ENCODE measurements at places on chromosomes 16 and 17.

GRCh38 chr16:2150418-2151187, 2.2 kb downstream of the RAB26 start:
- no peak for DNase-seq

- DNase-seq: peak; percentile 67
These were observed 107.6 kb downstream of the SPECC1 start for GRCh38 chr17:20116683-20117309.

DNA sequence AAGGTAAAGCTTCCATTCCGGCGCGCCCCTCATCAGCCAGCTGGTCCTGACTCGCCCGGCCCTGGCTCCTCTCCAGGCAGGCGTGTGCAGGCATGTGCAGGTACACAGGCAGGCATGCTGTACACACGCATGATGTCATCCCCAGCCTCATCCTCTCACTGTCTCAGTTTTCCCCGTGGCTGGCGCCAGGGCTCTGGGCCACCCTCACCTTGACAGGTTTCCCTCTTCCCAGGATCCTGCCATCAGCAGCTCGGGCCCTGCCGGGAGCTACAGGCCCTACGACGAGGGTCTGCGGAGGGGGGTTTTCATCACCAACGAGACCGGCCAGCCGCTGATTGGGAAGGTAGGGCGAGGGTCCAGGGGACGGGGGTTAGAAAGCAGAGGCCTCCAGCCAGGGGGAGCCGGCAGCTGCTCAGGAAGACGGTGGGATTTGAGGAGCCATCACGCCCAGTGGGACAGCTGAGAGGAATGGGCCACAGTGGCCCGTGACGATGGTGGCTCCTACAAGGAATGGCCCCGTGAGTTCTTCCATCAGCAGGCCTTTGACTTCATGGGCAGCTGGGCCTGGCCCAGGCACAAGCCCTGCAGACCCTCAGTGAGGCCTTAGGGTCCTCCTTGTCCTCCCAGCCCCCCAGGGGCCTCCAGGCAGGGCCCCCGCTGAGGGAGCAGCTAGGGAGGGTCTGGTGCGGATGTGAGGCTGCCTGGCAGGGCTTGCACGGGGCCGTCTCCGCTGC, 8.5 kb downstream of the GAA start:
- no peak for DNase-seq

- no peak for DNase-seq
These were observed 20.9 kb downstream of the HSD11B2 start for GRCh38 chr16:67451704-67452435.

- DNase-seq: no peak
These were observed 366.4 kb upstream of the DYNLRB2 start for GRCh38 chr16:80174416-80174815.

DNA sequence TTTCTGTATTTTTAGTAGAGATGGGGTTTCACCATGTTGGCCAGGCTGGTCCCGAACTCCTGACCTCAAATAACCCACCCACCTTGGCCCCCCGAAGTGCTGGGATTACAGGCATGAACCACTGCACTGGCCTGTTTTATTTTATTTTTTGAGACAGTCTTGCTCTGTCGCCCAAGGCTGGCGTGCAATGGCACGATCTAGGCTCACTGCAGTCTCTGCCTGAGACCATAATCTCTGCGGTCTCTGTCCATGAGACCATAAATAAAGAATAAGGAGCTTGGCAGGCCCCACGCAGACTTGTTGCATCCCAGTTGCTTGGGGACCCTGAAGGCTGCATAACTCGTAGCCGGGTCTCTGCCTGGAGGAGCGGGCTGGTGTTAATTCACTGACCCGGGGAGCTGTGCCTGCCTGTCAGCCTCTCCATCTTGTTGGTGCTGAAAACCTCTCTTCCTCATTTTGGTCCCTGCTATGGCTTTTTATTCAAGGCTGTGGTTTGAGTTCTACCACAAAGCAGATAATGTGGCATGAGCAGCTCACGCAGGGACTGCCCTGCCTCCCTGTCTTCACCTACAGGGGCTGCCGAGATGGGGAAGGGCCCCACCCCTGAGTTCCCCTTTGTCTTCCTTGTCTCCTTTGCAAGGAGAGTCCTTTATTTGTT, 82.1 kb downstream of the MSI2 start:
- no peak for DNase-seq

- no peak for DNase-seq
These were observed 8.2 kb downstream of the TMEM106A start for GRCh38 chr17:43219746-43220380.

DNA sequence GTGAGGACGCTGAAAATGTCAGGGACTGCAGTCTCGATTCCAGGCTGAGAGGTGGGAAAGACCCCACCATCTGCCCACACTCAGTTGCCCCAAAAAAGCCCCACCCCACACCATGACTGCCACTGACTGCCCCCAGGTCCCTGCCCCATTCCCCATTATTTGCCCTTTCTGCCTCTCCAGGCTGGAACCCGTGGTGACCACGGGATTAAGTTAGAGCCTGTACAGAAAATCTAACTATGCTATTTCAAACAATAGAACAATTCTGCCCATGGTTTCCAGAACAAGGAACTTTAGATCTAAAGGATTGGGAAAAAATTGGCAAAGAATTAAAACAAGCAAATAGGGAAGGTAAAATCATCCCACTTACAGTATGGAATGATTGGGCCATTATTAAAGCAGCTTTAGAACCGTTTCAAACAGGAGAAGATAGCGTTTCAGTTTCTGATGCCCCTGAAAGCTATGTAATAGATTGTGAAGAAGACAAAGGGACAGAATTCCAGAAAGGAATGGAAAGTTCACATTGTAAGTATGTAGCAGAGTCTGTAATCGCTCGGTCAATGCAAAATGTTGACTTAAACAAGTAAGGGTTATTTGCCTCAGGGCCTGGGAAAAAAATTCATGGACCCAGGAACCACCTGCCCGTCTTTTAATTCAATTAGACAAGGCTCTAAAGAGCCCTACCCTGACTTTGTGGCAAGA, 14.4 kb downstream of the FLYWCH1 start:
- DNase-seq: no peak

DNA sequence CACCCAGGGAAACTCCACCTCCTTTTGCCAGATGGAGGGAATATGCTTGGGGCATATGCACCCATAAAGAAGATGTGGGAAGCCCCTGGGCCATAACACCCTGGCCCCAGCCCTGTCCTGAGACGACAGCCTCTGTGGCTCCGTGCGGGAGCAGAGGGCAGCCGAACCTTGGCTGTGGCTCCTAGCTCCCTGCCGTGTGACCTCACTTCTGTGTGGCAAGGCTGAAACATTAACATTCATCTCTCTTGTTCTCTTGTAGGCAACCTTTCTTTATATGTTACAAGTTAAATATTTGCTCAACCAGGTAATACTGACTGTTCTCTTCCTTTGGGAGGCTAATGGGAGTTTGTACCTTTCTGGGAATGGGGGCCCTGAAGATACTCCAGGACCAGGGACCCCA, 17.5 kb downstream of the SLC47A1 start:
- DNase-seq: no peak
